AG04450 (cell line): ENCODE measurements at places on chromosomes 2 and 18.

- no peak for DNase-seq
Observed at GRCh38 chr2:237806334-237806733, 7.8 kb downstream of the RBM44 start.

- DNase-seq: no peak
Observed at GRCh38 chr2:30410217-30410616, 36.8 kb upstream of the LCLAT1 start.

DNA sequence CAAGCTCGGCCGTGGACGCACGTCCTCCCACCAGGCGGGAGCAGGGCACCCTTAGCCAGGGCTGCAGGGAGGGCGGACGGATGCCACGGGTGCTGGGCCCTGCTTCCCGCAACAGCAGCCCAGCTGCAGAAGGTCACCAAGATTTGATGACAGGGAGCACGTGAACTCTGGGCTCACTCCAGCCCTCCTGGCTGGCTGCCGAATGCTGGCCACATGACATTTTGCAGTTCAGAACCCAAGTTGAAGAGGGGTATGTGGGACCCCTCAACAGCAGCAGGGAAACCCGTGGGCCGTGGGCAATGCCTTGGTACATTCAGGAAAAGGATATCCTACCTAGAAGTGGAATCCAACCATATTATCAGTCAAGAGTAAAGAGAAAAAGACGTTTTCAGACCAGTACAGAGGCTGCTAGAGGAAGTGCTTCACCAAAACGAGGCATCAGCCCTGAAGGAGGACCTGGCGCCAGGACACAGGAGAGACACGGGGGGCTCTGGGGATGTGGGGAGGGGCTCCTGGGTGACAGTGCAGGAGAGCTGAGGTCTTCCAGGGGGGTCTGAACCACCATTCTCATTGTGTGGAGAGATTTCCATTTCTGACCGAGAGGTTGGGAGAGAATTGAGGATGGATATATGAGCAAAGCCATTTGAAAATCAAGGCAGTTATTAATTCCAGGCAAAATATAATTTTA is 107.4 kb upstream of the CTDP1 start:
- no peak for DNase-seq

DNA sequence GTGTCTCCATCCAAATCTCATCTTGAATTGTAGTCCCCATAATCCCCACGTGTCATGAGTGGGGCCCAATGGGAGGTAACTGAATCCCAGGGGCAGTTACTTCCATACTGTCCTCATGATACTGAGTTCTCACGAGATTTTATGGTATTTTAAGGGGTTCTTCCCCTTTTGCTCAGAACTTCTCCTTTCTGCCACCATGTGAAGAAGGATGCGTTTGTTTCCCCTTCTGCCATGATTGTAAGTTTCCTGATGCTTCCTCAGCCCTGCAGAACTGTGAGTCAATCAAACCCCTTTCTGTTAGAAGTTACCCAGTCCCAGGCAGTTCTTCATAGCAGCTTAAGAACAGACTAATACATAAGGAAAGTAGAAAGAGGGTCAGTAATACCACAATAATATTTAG is 480.4 kb downstream of the KCNJ3 start:
- DNase-seq: no peak

GRCh38 chr2:150296770-150297546 is 190.5 kb downstream of the RND3 start:
- peak; percentile 44 for DNase-seq

- no peak for DNase-seq
Observed at GRCh38 chr2:158178646-158179045, 77.0 kb downstream of the UPP2 start.

DNA sequence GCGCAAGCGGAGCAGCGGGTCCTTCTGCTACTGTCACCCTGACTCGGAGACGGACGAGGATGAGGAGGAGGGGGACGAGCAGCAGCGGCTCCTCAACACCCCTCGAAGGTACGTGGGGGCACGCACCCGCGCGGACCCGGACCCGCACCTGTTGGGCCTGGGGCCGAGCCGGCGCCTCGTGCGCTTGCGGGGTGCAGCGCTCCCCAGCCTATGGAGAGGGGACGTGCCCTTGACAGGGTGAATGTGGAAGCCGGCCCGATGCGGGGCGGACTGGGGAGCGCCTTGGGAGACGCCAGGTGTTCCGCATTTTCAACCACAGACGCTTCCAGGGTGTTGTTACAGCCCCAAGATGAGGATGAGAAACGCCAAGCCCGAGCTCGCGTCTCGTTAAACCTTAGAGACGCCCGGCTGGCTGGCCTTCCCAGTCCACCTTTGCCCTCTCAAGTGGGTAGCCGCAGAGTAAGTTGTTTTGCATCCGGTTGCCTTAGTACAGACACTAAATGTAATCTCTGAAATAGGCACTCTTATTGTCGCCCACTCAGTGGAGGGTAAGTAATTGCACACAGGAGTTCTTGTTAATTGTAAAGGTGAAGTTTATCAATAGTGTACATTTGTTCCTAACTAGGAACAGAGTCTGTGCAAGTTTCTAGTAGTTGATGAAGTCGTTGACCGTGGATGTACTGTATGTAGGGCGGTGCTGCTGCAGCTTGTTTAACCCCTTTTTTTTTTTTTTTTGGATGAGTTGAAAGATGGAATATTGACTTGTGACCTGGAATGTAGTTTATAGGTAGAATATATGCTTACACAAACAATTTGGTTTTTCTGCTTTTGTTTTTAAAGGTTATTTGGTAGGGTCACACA is 815 bp downstream of the GMCL1 start:
- DNase-seq: no peak

GRCh38 chr2:236714080-236714479 is 144.5 kb downstream of the ACKR3 start:
- no peak for DNase-seq

DNA sequence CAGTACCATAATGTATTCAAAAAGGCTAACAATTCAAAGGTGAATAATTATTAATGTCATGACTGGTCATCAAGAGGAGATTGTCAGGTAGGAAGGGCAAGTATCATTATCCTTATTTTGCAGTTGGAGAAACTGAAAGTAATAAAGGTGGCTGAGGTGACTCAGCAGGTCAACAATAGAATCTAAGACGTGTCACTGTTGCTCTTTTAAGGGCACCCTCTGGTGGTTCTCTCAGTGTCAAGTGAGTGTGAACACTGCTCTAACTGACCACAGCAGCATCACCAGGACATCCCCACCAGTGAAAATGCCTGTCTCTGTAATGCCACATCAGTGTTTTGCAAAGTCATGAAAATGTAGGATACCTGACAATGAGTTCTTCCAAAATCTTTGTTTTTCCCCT is 69.7 kb downstream of the DCC start:
- DNase-seq: no peak

DNA sequence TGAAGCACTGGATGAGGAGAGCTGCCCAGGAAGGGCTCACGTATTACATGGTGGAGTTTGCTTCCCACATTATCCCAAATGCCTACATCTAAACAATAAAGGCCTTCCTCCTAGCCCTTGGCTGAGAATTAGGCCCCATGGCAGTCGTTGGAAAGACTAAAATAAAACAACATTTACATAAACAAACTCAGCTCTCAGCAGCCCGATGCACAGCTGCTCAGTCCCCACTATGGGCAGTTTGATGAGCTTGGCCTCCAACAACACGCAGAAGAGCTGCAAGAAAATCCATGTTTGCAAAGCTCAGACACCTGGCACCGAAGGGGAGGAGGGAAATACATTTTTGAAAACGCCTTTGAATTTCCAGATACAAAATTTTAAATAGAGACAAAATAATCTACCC is 352.4 kb downstream of the EIPR1 start:
- DNase-seq: no peak

DNA sequence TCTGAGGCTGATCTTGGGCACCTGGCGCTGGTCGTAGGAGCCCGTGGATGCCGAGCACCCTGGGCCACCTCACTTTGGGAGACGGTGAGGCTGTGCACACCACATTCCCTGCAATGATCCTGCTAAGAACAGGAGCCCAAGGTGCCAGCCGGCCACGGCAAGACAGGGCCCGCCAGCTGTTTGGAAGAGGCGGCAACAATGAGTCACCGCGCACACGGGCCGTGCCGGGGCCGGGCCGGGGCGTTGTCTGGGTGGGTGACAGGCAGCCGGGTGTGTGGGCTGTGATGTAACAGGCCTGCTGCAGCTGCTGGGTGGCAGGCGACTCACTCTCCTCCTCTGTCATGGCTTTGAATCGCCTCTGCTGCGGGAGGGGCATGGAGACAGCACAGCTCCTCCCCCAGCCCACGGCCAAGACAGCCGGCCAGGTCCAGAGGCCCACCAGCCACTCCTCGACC is 49.7 kb upstream of the ODC1 start:
- DNase-seq: no peak

DNA sequence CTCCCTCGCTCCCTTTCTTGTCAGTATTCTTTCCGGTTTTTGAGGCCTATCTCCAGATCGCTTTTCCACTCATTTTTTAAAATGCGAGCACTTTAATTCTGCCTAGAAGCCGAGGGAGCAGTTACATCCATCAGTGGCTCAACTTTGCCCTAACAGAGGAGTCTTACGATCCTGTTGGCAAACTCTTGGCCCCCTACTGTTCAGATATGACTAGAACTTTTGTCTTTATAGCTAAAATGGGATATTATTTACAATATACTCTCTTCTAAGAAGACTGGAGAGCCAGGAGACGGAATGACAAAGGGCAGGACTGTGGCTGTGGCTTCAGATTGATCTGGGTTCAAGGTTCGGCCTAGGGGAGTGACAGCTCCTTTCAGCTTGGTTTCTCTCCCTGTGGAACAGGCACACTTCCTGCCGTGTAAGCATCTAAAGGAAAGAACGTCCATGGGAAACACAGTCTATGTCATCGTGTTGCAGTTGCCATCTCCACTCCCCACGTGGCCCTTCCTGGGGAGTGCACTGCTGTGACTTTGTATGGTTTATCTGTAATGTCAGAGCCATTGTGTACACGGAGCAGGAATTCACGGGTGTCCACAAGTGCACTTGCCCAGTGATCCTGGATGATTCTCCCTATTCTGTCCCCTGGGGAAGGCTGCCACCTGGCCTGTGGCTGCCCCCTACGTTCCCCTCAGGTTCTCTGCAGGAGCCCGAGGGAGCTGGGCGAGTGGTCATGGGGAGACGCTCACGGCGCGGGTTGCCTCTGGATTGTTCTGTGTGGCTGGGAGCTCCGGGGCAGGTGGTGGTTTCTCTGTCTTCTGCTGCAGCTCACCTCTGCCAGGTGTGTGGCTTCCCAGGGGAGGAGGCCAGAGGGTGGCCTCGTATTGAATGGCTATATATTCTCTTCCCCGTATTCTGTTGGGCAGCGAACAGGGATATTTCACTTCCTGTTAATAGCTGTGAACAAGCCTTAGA is 222.0 kb downstream of the LDLRAD4 start:
- DNase-seq: no peak

- DNase-seq: no peak
Observed at GRCh38 chr2:215514516-215514915, 78.6 kb upstream of the FN1 start.
